Stimulated activated CD4-positive, alpha-beta T cell treated with anti-CD3 and anti-CD28 coated beads, Interleukin-15, amount 100 ng/mL, for 24 hours (primary cell): ENCODE measurements at places on chromosomes 16 and 17.

GRCh38 chr16:58843675-58844074 lies 109.6 kb upstream of the GOT2 start:
- no peak for DNase-seq

DNA sequence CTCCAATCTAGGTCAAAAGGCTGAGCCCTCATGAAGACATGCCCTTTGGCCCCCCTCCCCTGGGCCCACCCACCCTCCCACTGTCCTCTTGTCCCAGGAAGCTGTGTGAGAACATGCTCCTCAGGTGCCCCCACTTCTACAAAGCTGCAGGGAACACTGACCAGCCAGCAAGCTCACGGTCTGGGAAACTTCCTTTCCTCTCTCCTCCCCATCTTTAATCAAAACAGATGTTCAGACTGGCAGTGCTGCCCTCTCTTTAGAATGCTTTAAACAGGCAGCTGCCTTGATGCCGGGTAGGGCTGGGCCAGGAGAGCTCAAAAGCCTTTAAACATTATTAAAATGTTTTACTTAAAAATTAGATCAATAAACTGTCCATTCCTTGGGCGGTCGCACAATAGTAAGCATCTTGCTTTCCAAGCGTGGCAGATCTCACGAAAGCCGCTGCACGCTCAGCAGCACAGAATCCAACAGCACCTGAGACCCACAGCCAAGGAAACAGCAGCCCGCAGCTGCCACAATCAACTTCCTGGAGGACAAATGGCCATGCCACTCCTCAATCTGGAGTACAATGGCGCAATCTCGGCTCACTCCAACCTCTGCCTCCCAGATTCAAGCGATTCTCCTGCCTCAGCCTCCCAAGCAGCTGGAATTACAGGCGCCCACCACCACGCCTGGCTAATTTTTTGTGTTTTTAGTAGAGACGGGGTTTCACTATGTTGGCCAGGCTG lies 399.2 kb downstream of the SLC39A11 start:
- no peak for DNase-seq

DNA sequence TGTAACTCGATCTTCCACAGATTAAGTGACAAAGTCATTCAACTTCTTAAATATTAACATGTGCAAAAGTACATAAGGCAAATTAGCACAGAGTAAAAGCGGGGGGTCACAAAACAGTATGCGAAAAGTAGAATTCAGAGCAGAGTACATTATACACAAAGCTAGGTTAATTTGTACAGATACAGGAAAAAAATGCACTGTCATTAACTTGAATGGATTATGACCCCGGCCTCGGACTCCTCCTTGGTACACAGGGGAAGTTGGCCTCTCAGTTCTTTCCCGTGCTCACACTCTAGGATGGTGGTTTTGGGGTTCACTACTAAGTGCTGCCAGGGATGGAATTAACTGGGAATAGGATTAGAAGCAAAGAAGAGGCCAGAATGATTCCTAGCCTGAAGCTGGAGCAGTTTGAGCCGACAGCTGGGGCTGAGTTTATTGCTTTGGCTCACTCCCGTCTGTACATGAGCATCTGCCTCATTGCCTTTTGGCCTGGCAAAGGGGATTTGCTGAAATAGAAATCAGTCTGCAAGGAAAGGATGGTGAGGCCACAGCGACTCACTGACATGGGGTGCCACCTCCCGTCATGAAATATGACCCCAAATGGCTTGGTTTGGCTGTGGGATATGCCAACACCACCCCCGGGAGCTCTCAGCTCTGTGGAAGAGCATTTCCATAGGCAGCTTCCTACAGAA lies 23.6 kb downstream of the NTN1 start:
- no peak for DNase-seq

GRCh38 chr16:86946396-86946795 lies 368.0 kb downstream of the FOXL1 start:
- DNase-seq = no peak

DNA sequence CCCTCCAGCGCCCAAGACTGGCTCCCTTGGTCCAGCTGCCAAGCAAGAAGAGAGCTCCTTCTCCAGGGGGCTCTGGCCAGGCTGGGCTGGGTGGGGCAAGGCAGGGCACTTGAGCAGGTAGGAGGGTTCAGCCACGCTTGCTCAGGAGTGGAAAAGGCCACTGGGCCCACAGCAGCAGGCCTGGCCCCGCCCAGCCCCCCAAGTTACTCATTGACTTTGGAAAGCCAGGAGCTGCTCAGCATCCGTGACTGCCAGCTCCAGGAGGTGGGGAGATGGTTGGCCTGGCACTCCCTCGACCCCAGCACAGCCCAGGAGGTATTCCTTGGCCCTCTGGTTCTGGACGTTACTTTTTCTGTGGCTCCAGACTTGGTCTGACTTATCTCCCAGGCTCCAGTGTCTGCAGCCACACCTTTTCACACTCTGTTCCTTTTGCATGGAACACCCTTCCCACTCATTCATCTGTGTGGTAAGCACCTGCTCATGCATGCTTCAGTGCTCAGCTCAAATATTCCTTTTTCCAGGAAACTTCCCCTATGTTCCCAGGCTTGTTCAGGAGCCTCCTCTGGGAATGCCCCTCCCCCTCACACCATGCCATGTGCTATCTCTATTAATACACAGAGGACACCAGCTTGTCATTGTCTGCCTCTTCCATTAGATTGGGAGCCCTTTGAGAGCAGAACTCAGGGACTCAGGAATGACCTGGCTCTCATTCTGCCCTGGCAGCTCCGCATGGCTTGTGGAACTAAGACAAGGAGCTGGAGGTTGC lies at the start of gene CDH16:
CDH16 (minus strand) TSS at position 83 of the 766 bp plus-strand sequence. CDS start 820 bp downstream, outside the sequence.
- DNase-seq = no peak

DNA sequence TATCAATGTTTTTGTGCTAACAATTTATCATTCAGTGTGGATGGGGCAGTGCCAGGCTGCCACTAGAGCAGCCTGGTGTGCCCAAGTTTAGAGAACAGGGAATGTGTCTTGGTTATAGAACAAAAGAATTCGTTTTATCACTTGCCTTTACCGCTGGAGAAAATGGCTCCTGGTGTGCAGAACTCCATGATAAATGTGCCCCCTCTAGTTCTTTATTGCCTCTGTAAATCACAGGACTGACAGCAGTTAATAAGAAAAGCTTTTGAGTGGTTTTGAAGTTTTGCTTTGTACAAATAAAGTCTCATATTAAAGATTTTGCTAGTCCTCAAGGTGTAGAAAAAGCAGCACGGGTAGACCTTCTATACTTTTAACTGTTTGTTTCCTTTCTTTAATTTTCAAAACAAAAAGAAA lies 28.2 kb upstream of the PSMD7 start:
- no peak for DNase-seq

- no peak for DNase-seq
Observed at GRCh38 chr17:27577121-27577761, 53.7 kb upstream of the LGALS9 start.

DNA sequence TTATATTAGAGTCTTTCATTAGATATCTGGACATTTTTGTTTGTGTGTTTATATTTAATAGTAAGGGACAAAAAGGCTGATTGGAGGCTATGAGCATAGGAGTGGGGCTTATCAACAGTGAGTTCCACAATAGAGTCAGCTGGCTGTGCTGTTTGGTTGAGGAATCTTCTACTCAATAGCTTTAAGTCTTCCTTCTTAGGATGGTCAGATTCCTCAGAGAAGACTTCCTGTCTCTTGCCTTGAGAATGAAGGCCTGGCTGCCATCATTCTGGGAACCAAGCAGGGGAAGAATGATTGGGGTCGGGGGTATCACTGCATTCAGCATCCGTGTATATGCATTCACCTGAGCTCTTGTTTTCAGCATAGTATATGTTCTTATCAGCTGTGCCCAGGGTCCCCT lies 31.9 kb upstream of the ABCC11 start:
- no peak for DNase-seq

- no peak for DNase-seq
Observed at GRCh38 chr16:441447-441846, 16.0 kb downstream of the RAB11FIP3 start.

- peak; percentile 51 for DNase-seq
Observed at GRCh38 chr17:82302991-82303943, 14.1 kb downstream of the CD7 start.

DNA sequence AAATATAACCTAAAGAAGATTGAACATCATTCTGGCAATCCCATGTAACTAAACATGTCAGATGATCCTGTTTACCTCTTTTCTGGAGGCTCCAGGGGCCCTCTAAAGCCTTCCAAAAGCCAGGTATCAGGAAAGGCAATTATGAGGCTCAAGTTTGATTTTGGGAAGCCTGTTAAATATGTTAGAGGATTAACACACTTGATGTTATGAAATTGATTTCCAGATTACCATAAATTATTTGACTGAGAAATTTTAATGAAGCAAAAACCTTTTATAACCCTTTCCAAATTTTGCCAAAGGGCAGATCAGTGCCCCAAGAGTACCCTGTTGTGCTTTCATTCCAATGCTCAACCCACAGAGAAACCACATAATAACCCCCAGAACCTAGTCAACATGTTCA lies 29.3 kb downstream of the PHKB start:
- DNase-seq = no peak

GRCh38 chr16:24203675-24204074 lies 52.5 kb upstream of the CACNG3 start:
- DNase-seq = no peak

DNA sequence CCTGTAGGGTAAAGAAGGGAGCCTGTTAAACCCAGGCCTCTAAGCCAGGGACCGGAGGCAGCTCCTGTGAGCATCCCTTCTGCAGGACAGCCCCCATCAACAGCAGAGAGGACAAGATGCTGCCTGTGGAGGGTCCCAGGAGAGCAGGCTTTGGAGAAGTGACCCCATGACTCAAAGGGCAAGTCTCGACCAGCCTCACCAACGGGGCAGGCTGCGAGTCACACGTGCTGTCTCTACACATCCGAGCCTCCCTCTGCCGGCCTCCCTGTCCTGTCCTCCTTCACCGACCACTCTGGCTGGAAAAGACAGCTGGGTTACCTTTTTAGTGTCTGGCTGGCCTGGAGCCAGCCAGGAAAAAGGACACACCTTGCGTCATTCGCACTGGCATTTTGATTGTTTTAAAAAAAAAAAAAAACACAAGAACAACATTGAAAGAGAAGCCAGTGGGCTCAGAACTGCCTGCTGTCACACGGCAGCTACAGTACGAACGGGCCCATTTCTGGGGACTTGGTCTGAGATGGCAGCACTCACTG lies 74.5 kb upstream of the RCVRN start:
- no peak for DNase-seq

DNA sequence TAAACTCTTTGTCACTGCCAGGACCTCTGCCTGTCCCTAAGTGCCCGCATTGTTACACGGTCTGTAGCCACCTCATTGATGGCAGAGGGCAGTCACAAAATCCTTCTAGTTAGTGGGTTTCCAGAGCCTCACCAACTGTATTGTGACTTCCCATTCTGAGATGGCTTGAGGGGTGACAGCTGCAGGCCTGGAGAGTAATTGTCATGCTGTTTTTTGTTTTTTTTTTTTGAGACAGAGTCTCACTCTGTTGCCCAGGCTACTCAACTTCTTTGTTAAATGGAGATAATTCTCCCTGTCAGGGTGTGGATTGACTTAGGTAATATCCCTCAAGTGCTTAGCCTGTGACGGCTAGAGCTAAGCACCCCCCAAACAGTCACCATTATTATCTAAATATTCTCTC lies 77.9 kb downstream of the SDR42E1 start:
- DNase-seq = no peak

GRCh38 chr16:17470182-17470907 lies 415 bp downstream of the XYLT1 start:
- DNase-seq = peak; percentile 38

- no peak for DNase-seq
Observed at GRCh38 chr16:81669473-81670350, 109.4 kb upstream of the PLCG2 start.

GRCh38 chr17:72427761-72428109 lies 306.9 kb downstream of the SOX9 start:
- no peak for DNase-seq

DNA sequence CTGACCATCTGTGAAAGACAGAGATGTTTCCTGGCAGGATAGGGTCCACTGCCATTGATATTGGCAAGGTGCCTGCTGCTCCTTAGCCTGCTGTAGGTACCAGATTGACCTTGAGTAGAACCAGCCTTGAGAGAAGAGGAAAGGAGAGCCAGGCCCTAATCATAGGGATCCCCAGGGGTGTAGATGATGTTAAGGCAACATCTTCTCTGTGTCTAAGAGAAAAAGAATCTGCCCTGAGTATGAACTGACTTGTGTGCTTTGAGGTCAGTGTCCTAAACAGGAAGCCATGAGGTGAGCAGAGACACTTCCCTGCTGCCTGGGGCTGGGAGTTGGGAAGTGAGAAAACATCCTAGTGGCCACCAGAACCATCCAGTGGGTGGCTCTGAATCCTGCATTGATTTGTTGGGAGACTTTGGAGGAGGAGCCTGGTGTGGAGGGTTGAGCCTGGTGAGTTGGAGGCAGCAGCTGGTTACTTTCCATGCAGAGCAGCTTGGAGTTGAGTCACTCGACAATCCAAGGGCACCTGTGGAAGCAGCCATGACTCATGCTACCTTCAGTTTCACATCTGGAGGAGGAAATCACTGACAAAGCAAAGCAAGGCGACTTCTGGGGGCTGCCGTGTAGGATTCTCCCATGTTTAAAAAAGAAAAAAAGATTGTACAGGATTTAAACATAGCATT lies 47.8 kb downstream of the BMERB1 start:
- peak; percentile 72 for DNase-seq

DNA sequence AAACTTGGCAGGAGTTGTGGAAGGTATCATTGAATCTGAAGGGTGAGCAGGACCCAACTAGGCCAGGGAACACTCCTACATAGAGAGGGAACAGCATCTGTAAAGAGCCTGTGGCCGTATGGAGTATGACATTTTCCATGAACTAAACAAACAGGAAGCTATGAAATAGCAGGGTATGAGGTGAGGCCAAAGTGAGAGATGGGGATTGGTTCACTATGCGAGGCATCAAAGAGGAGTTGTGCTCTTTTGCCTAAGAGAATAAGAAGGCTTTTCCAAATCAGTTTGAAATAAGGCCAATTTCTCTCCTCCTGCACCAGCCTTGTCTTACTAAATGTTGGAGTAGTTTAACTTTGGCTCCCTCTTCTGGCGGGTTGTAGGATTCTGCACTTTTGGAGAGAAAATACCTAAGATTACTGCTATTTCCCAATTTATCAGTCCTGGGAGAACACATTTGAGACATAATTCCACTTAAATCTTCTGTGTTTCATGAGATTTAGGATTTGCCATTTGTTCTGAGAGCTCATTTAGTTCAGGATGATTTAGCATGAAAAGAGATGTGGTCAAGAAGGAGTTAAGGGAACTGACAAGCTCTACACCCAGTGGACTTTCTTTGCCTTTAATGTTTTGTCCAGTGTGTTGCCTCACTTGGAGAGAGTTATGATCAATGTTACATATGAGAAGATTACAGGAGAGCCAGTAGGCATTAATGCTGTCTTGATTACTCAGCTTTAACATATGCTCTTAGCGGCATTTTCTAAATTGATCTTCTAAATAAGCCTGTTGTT lies 55.4 kb downstream of the TNRC6C start:
- peak; percentile 50 for DNase-seq

- DNase-seq = no peak
Observed at GRCh38 chr16:83738923-83739503, 68.8 kb upstream of the HSBP1 start.

- no peak for DNase-seq
Observed at GRCh38 chr17:62611292-62611691, 16.2 kb upstream of the MRC2 start.
